ENCODE measurements at places on chromosomes 1 and 21.
A peak's percentile ranks its signal among the peaks of the same experiment; 100 is the strongest.

- H3K27me3 ChIP-seq = no peaks in the 10 kb centered on the region
- H3K27ac ChIP-seq = no peak overlapping the region
- peak overlapping the region; percentile 58 for H3K4me3 ChIP-seq
- DNase-seq = no peak
- H3K36me3 ChIP-seq = peaks cover 10% of the 10 kb centered on the region
Observed at GRCh38 chr1:243420946-243421685, 165.3 kb downstream of the SDCCAG8 start.

- no peaks in the 10 kb centered on the region for H3K27me3 ChIP-seq
- H3K36me3 ChIP-seq = peaks cover 6% of the 10 kb centered on the region
- no peak for DNase-seq
- H3K27ac ChIP-seq = no peak overlapping the region
Observed at GRCh38 chr1:234944439-234945344, 183.9 kb downstream of the TOMM20 start.

DNA sequence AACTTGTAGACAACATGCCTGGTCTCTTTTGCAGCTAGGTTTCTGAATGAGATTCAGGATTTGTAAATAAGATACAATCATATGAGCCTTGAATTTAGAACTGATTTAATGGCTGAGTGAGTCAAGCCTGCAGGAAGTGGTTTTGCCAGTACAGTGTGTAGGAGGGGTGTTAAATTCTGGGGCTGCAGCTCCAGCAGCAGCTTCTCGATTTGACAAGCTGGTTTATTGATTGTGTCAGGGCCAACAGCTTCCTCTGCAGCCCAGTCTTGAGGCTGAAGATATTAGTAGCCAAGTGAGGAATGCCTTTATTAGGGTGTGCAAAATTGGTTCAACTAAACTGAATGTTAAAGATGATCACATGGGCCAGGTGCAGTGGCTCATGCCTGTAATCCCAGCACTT lies 11.5 kb upstream of the PLA2G5 start:
- peak overlapping the region; percentile 34 for H3K4me3 ChIP-seq
- peaks cover 5% of the 10 kb centered on the region for H3K27me3 ChIP-seq
- H3K36me3 ChIP-seq = no peaks in the 10 kb centered on the region
- no peak for DNase-seq
- H3K4me1 ChIP-seq = peaks cover 23% of the 10 kb centered on the region
- H3K27ac ChIP-seq = peak overlapping the region; percentile 7

GRCh38 chr1:160891474-160891873 lies 6.5 kb upstream of the ITLN1 start:
- H3K4me3 ChIP-seq = no peak overlapping the region
- H3K4me1 ChIP-seq = no peaks in the 10 kb centered on the region
- no peaks in the 10 kb centered on the region for H3K27me3 ChIP-seq
- DNase-seq = no peak
- no peaks in the 10 kb centered on the region for H3K36me3 ChIP-seq

- peaks cover 37% of the 10 kb centered on the region for H3K36me3 ChIP-seq
- no peak for DNase-seq
- H3K4me3 ChIP-seq = no peak overlapping the region
- H3K27ac ChIP-seq = no peak overlapping the region
Observed at GRCh38 chr1:12372180-12372579, 142.3 kb downstream of the VPS13D start.

DNA sequence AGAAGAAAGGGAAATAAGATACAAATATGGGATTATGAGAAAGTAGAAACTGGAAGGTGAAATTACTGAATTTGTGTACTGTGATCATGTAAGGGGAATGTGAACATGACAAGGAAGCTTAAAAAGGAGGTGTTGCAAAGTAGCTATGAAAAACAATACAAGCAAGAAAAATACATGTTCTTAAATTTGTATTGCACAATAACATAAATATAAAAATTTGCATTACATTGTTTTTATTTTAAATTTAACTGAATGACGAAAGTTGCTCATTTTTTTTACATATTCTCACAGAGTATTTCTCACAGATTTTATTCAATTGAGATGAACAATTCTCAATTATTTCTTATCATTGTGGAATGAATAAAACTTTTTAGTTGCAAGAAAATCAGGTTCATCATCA lies 874.8 kb downstream of the AMY1C start:
- H3K36me3 ChIP-seq = no peaks in the 10 kb centered on the region
- no peaks in the 10 kb centered on the region for H3K4me1 ChIP-seq
- no peak overlapping the region for H3K4me3 ChIP-seq

DNA sequence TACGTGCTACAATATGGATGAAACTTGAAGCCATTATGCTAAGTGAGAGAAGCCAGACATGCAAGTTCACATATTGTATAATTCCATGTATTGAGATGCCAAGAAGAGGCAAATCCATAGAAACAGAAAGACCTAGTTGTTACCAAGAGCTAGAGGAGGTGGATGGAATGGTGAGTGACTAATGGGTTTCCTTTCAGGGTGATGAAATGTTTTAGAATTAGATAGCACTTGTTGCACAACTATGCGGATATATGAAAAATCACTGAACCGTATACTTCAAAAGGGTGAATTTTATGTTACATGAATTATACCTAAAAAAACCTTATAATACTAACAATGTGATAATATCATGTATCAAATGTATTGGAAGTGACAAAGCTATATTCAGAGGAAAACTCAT lies 18.1 kb downstream of the EPHA10 start:
- no peaks in the 10 kb centered on the region for H3K36me3 ChIP-seq
- H3K4me1 ChIP-seq = no peaks in the 10 kb centered on the region
- no peak overlapping the region for H3K27ac ChIP-seq
- no peak overlapping the region for H3K4me3 ChIP-seq

- no peaks in the 10 kb centered on the region for H3K36me3 ChIP-seq
- no peak overlapping the region for H3K27ac ChIP-seq
Observed at GRCh38 chr21:29237110-29238052, 61.3 kb upstream of the BACH1 start.

DNA sequence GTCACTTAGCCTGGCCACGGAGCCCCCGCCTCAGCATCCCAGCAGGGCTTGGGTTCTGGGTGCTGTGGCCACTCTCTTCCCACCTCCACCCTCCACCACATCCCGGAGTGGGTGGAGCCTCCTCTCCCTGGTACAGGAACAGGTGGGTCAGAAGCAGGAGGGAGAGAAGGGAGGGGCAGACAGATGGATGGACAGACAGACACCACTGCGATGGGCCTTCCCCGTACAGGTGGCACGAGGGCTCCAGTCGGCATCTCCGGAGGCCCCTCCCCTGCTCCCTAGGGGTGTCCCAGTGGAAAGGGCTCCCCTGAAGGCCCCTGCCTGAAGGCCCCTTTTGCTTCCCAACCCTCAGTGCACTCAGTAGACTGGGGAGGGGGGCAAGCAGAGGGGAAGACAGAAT lies 96.9 kb upstream of the TARDBP start:
- no peaks in the 10 kb centered on the region for H3K27me3 ChIP-seq
- no peak for DNase-seq
- H3K27ac ChIP-seq = no peak overlapping the region
- H3K4me3 ChIP-seq = peak overlapping the region; percentile 50
- peaks cover 22% of the 10 kb centered on the region for H3K4me1 ChIP-seq

- H3K4me1 ChIP-seq = no peaks in the 10 kb centered on the region
- no peak overlapping the region for H3K4me3 ChIP-seq
- DNase-seq = no peak
- H3K27me3 ChIP-seq = no peaks in the 10 kb centered on the region
- H3K36me3 ChIP-seq = peaks cover 4% of the 10 kb centered on the region
Observed at GRCh38 chr1:46643368-46643775, 24.8 kb downstream of the ATPAF1 start.

DNA sequence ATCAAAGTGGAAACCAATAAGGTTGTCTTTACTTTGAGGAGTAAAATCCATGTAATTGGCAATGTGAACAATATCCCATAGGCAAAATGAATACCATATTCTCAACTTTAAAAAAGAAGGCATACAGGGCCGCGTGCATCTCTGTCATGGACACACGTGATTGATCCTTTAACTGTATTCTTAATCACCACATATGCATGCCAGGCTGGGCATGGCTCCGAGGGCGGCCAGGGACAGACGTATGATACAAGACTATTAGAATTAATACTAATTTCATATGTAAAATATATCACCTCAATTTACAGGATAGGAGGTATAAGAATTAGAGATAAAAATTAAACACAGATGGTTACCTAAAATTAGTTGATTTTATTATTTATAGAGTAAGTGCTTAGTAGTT lies 11.2 kb downstream of the RGS21 start:
- no peak for DNase-seq
- H3K36me3 ChIP-seq = no peaks in the 10 kb centered on the region
- no peak overlapping the region for H3K4me3 ChIP-seq

- no peaks in the 10 kb centered on the region for H3K27me3 ChIP-seq
- H3K36me3 ChIP-seq = no peaks in the 10 kb centered on the region
- H3K4me1 ChIP-seq = peaks cover 50% of the 10 kb centered on the region
- H3K27ac ChIP-seq = peak overlapping the region; percentile 25
- no peak for DNase-seq
- H3K4me3 ChIP-seq = no peak overlapping the region
Observed at GRCh38 chr1:153801028-153801625, 25.9 kb downstream of the SLC27A3 start.

- no peak overlapping the region for H3K4me3 ChIP-seq
- H3K4me1 ChIP-seq = peaks cover 3% of the 10 kb centered on the region
- no peak for DNase-seq
Observed at GRCh38 chr1:21703318-21703963, 34.3 kb upstream of the RAP1GAP start.

- H3K4me1 ChIP-seq = no peaks in the 10 kb centered on the region
- H3K36me3 ChIP-seq = no peaks in the 10 kb centered on the region
- H3K4me3 ChIP-seq = no peak overlapping the region
- DNase-seq = no peak
- H3K27ac ChIP-seq = no peak overlapping the region
Observed at GRCh38 chr1:7576946-7577657, 194.0 kb upstream of the VAMP3 start.

GRCh38 chr1:19620786-19621185 lies 23.3 kb upstream of the NBL1 start:
- H3K36me3 ChIP-seq = peaks cover 7% of the 10 kb centered on the region
- H3K4me1 ChIP-seq = peaks cover 11% of the 10 kb centered on the region
- no peaks in the 10 kb centered on the region for H3K27me3 ChIP-seq
- no peak for DNase-seq
- no peak overlapping the region for H3K4me3 ChIP-seq

GRCh38 chr1:221788466-221788865 lies 46.6 kb upstream of the DUSP10 start:
- H3K27me3 ChIP-seq = no peaks in the 10 kb centered on the region
- no peak overlapping the region for H3K4me3 ChIP-seq
- no peak overlapping the region for H3K27ac ChIP-seq
- H3K4me1 ChIP-seq = peaks cover 27% of the 10 kb centered on the region

GRCh38 chr1:10962483-10962882 lies 50.0 kb upstream of the TARDBP start:
- H3K4me3 ChIP-seq = no peak overlapping the region
- peaks cover 16% of the 10 kb centered on the region for H3K4me1 ChIP-seq
- no peaks in the 10 kb centered on the region for H3K36me3 ChIP-seq
- H3K27me3 ChIP-seq = peaks cover 8% of the 10 kb centered on the region
- H3K27ac ChIP-seq = no peak overlapping the region

- no peak for DNase-seq
- no peak overlapping the region for H3K4me3 ChIP-seq
- no peaks in the 10 kb centered on the region for H3K4me1 ChIP-seq
- H3K27me3 ChIP-seq = no peaks in the 10 kb centered on the region
- no peaks in the 10 kb centered on the region for H3K36me3 ChIP-seq
- no peak overlapping the region for H3K27ac ChIP-seq
Observed at GRCh38 chr21:20527731-20528460, 470.3 kb upstream of the NCAM2 start.

GRCh38 chr1:59718989-59719360 lies 95.8 kb upstream of the HOOK1 start:
- no peak overlapping the region for H3K27ac ChIP-seq
- H3K4me3 ChIP-seq = no peak overlapping the region
- no peaks in the 10 kb centered on the region for H3K4me1 ChIP-seq
- DNase-seq = no peak
- H3K36me3 ChIP-seq = peaks cover 3% of the 10 kb centered on the region
- no peaks in the 10 kb centered on the region for H3K27me3 ChIP-seq

DNA sequence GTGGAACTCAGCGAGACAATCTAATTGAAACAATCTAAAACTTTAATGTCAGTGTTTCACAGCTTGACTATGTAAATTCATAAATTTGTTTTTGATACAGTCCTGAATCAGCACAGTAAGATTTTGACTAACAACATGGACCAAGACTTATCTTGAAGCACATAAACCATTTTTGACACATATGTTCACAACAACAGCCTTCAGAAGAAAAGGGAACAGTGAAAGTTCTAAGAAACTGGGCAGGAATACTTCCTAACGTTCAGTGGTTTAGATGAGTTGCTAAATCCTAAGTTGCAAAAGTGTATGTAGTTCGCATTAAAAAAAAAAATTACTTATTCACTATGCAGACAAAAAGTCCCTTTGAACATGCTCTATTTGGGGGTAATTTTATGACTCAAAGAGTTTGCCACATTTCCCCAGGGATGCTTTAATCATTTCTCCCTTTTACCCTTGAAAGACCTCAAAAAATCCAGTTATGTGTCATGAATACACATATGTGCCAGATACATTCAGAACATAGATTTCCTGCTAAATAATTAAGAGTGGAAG lies 120.2 kb downstream of the MRPL39 start:
- no peak overlapping the region for H3K4me3 ChIP-seq
- no peak for DNase-seq
- H3K27me3 ChIP-seq = no peaks in the 10 kb centered on the region
- H3K36me3 ChIP-seq = peaks cover 9% of the 10 kb centered on the region

- no peak overlapping the region for H3K27ac ChIP-seq
- H3K4me1 ChIP-seq = no peaks in the 10 kb centered on the region
- no peak for DNase-seq
- H3K36me3 ChIP-seq = no peaks in the 10 kb centered on the region
Observed at GRCh38 chr1:219798283-219799030, 129.9 kb downstream of the SLC30A10 start.

DNA sequence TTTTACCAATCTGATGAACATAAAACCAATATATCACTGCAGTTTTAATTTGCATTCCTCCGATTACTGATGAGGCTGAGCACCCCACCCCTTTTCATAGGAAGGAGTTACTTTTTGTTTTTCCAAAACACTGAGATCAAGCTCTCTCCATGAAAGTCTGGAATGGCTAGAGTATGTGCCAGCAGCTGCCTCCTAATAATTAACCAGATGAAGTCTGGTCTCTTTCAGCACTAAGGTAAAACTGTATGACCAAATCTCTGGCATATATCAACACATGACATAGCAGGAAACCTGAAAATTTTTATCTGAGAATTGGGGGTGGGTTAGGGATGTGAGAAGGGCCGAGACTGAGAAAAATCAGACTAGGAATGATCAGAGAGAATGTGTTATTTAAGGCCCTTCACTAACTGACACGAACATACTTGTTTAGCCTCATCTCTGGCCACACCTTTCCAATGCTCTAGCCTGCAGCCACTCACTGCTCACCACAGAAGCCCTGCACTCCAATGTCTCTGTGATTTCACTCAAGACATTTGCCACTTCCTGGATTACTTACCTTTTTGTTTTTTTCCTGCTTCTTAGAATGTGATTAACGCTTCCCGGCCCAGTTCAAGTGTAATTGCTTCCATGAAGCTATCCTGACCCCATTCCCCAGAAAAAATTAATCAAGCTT lies 34.7 kb downstream of the WASF2 start:
- DNase-seq = no peak
- H3K36me3 ChIP-seq = no peaks in the 10 kb centered on the region
- peak overlapping the region; percentile 68 for H3K4me3 ChIP-seq
- peaks cover 18% of the 10 kb centered on the region for H3K4me1 ChIP-seq
- no peaks in the 10 kb centered on the region for H3K27me3 ChIP-seq

All from naive thymus-derived CD8-positive, alpha-beta T cell (primary cell).